ENCODE measurements at places on chromosomes 12 and 14.

DNA sequence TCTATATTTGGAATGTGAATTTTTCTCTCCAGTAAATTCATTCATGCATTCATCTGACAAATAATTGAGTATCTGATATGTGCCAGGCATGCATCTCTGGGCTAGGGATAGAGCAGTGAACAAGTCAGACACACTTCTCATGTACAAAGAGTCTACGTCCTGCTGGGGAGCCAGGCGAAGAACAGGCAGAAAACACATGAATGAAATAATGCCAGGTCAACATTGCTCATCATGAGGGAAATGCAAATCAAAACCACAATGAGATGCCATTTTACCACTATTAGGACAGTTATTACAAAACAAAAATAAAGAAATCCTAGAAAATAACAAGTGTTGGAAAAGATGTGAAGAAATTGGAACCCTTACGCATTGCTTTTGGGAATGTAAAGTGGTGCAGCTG lies 90.3 kb downstream of the PAX9 start:
- no peak for DNase-seq

DNA sequence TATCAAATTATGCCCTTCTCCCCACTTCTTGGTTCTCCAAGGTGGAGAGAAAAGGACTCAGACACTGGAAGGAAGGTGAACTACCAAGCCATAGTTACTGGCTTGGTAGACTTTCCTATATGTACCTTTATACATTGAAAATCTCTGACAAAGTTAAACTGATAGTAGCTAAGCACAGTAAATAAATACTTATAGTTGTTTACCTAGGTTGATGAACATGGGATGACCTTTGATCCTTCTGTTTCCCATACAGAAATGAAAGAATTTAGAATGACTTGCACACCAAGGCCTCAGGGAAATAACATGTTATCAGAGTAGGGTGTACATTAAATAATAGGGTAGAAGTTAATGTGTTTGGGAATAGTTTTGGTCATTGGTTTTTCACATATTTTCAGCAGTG lies 6.7 kb downstream of the ARHGAP5 start:
- DNase-seq = no peak

- no peak for DNase-seq
These were observed 11.4 kb downstream of the GLT1D1 start for GRCh38 chr12:128864516-128865186.

GRCh38 chr14:105173901-105174894 lies 5.6 kb upstream of the JAG2 start:
- no peak for DNase-seq

DNA sequence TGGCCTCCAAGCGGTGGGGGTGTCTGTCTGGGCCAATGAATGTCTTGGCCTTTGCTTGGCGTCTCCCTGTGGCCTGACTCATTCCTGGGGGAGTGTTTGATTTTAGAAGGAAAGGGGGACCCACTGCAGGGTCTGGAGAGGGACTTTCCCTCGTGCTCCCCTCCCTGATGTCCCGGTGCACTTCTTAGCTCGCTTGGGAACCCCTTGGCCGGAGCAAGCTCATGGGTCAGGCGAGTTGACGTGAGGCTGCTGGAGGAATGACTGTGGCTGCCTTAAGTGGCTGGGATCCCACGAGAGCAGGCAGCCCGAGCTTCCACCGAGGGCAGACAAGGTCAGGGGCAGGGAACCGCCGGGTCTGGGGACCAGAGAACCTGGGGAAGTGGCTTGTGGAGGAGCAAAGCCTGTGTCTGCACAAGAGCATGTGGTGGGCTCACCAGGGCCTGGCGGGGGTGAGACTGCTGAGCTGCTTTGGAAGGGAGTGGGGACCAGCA lies 218.4 kb upstream of the C14orf180 start:
- DNase-seq = peak; percentile 9

GRCh38 chr14:105343194-105343593 lies 28.6 kb downstream of the PACS2 start:
- DNase-seq = no peak

DNA sequence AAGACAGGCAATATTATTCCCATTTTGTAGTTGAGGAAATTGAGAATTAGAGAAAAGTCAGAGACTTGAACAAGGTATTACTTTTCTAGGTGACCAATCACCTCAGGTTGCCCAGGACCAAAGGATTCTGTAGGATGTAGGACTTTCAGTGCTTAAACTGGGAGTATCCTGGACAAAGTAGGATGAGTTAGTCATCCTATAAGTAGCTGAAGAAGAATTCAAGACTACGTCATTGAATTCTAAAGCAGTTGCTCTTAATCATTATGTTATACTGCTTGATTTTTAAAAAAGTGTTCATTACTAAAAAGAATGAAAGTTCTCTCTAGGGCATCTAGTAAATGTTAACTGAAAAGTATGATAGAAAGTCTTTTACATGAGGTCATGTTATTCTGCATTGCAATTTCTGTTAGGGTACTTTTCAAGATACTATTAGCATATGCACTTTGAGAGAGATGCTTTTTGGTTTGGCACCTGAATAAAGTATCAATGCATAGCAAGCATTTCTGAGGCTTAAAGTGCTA lies 101.7 kb downstream of the RTN1 start:
- DNase-seq = no peak

- peak; percentile 50 for DNase-seq
These were observed 1.3 kb upstream of the ANKRD9 start for GRCh38 chr14:102510616-102511520.

DNA sequence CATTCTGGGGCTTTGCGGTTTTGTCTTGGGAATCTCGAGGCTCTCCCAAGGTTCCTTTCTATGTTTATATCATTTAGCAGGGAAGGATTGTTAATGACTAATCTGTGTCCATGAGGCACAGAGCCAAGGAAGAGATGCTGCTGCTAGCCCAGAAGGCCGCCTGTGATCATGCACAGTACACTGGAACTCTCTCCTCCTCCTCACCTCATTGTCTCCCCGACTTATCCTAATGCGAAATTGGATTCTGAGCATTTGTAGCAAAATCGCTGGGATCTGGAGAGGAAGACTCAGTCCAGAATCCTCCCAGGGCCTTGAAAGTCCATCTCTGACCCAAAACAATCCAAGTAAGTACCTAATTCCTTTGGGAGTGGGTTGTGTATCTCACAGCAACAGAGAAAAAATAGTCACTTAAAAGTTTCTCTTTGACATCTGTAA lies at the start of gene NR1H4:
Gene NR1H4 (plus strand): TSS at position 151 of the 435 bp plus-strand sequence. CDS start 19,458 bp downstream, outside the sequence.
- DNase-seq = no peak

DNA sequence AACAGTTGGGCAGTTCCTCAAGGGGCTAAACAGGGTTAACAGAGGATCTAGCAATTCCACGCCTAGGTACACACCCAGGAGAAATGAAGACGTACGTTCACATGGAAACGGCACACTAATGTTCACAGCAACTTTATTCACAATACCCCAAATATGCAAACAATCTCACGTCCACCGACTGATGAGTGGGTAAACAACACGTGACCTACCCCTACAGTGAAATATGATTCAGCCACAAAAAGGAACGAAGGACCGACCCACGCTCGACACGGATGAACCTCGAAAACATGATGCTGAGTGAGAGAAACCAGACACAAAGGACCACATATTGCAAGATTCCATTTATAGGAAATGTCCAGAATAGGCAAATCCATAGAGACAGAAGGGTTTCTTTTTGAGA lies 112.7 kb downstream of the NCOR2 start:
- no peak for DNase-seq

DNA sequence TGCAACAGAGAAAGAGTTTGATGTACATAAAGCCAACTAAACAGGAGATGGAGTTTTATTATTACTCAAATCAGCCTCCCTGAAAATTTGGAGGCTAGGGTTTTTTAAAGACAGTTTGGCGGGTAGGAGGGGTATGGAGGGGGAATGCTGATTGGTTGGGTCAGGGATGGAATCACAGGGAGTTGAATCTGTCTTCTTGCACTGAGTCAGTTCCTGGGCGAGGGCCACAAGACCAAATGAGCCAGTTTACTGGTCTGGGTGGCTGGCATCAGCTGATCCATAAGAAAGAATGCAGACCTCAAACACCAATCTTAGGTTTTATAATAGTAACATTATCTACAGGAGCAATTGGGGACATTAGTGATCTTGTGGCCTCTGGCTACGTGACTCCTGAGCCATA lies 64.9 kb downstream of the RIN3 start:
- no peak for DNase-seq

GRCh38 chr12:79056775-79057174 lies 192.2 kb downstream of the SYT1 start:
- no peak for DNase-seq

DNA sequence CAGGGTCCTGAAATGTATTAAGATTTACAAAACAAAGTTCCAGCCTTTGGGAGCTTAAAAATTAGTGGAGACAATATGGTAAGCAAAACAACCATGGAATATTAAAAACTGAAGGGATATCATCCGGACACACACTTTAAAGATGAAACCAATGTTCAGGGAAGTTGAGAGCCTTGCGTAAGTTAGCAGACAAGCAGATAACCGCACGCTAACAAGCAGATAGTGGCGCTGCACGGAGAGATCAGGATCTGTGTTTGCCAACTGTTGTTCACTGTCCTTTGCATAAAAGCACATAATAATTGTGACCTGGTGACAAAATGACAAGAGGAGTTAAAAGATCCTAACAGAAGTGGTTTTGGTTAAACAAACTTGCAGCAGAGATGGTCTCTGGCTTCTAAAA lies 14.3 kb upstream of the TMEM229B start:
- DNase-seq = no peak

DNA sequence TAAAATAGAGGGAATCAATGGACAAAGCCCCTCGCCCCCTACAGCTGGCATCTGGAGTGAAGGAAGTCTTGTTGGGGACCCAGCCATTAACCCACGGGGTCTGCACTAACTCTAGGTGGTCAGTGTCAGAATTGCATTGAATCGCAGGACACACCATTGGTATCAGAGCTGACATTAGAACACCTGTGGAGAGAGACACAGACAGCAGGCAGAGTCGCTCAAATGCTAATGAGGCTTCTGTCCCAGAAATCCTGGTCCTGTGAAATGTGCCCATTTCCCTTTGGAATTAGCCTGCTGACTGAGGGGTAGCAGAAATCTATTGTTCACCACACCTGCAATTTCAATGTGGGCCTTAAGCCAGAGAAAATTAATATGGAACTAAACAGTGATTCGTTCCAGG lies 33.0 kb downstream of the TMEM132D start:
- no peak for DNase-seq

GRCh38 chr12:48292040-48292439 lies 58.7 kb downstream of the ZNF641 start:
- DNase-seq = no peak

GRCh38 chr12:3698218-3698974 lies 54.5 kb downstream of the CRACR2A start:
- DNase-seq = no peak

DNA sequence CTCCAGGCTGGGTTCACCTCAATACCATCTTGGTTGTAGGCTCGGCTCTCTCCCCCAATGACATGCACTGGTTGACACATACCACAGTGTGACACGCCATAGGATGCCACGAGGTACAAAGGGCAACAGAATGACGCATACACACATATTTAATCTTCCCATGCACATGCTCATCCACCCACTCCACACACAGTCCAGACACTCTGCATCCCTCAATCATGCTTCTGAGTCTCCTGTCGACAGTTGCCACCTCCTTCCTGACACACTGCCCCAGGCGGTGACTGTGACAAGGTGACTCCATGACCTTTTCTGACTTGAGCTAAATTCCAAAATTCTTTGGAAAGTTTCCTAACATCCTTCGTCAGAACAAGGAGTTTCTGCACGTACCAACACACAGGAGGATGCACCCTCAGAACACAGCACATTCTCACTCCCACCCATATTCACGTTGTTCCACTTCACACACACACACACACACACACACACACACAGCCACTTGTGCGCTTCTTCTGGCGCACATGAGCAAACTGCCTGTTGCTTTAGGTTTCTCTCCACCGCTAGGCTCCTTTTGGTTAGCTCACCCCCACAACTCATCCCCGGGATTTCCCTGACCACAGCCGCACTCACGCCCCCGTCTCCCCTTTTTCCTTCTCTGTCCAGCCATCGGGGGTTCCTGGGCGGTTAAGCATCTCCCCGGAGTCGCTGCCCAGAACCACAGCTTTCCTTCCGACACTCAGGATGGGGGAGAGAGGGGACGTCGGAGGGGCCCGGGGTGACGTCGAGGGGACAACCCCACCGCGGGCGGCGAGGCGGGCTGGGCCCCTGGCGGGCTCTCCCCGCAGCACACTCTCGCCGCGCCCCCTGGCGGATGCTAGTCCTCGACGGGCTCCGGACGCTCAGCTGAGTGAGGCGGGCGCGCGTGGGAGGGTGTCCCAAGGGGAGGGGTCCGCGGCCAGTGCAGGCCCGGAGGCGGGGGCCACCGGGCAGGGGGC lies 536 bp upstream of the WNT1 start:
- DNase-seq = peak; percentile 85

DNA sequence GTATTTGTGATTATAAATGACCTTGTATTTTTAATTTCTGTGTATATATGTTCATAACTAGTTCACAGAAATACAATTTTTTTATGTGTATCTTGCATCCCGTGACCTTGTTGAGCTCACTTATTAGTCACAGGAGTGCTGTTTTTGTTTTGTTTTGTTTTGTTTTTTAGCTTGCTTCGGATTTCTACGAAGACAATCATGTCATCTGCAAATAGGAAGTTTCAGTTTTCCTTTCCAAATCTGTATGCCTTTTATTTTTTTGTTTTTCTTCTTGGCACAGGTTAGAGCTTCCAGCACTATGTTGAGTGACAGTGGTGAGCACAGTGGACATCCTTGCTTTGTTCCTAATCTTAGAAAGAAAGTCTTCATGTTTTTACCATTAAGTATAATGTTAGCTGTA lies 229.2 kb upstream of the GARIN6 start:
- DNase-seq = no peak

- no peak for DNase-seq
These were observed 100.3 kb downstream of the ESR2 start for GRCh38 chr14:64193821-64194220.

- no peak for DNase-seq
These were observed 34.2 kb downstream of the DTX1 start for GRCh38 chr12:113090740-113091139.

- DNase-seq = no peak
These were observed 49.7 kb downstream of the FAM222A start for GRCh38 chr12:109763201-109763841.

DNA sequence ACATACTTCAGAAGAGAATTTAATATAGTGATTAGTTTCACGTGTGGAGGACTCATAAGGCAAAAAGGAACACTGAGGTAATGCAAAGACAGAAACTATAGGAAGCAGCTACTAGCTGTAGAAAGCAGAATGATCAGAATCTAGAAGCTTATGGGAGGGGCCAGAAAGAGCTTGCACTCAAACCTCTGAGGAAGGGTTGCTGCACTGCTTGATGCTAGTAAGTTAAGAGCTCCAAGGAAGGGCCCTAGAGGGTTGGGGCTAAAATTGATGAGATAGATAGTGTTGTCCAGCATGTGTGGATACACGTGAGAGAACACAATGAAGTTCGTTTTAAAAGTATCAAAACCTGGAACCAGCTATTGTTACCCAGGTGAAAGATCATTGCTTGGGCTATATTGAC lies 311.1 kb downstream of the SLC6A15 start:
- DNase-seq = no peak

GRCh38 chr12:124904306-124905098 lies 9.9 kb downstream of the UBC start:
- no peak for DNase-seq

- DNase-seq = no peak
These were observed 168.3 kb downstream of the NEDD1 start for GRCh38 chr12:97075161-97075933.

All from activated naive CD4-positive, alpha-beta T cell treated with anti-CD3 and anti-CD28 coated beads, Interleukin-2, amount 50 U/mL, for 16 hours (primary cell).